Fibroblast of the conjunctiva (primary cell): ENCODE measurements at places on chromosomes 3 and 15.
A peak's percentile ranks its signal among the peaks of the same experiment; 100 is the strongest.

- DNase-seq = no peak
Observed at GRCh38 chr3:8506571-8507061, 5.0 kb downstream of the LMCD1 start.

GRCh38 chr3:50264383-50264963, 4.5 kb upstream of the SEMA3B start:
- peak; percentile 81 for DNase-seq

- DNase-seq = peak; percentile 63
Observed at GRCh38 chr15:65730549-65731172, 61.4 kb downstream of the DENND4A start.

DNA sequence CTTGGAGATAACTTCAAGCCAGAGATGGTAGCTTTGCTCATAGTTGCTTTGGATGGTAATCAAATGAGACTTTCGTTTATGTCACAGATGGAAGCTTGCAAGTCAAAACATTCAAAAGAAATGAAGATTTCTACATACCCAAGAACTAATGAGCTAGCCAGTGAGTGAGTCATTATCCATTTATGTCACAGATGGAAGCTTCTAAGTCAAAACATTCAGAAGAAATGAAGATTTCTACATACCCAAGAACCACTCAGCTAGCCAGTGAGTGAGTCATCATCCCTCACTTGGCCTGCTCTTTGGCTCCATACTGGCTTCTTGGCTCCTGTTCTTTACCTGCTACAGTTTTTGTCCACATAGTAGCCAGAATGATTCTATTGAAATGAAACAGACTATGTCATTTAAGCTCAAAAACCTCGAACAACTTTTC, 559.8 kb upstream of the CBLB start:
- DNase-seq = peak; percentile 96

- DNase-seq = no peak
Observed at GRCh38 chr3:89392991-89393390, 285.6 kb downstream of the EPHA3 start.

- no peak for DNase-seq
Observed at GRCh38 chr3:11457135-11457534, 184.9 kb downstream of the ATG7 start.
